ENCODE measurements at places on chromosomes 2 and 18. TPM values are rescaled to one million over a fixed set of nuclear protein-coding genes. Genes with fewer than 3 reads are reported as not detected.

DNA sequence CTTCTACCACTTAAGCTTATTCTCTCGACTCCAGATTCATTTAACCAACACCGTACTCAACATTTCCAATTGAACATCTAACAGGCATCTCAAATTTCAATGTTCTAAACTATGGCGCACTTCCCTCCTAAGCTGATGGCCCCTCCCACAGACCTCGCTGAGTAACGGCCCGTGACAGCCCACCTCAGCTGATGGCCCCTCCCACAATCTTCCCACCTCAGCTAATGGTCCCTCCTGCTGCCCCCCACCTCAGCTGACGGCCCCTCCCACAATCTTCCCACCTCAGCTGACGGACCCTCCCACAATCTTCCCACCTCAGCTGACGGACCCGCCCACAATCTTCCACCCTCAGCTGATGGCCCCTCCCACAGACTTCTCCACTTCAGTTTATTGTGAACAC lies 57.1 kb upstream of the TSPYL6 start:
- no peak for DNase-seq

- DNase-seq = no peak
These were observed 22.9 kb downstream of the WIPF1 start for GRCh38 chr2:174574657-174575056.

- peak; percentile 69 for DNase-seq
These were observed 1.2 kb downstream of the STK17B start for GRCh38 chr2:196170213-196170605.

- DNase-seq = no peak
These were observed 17.0 kb upstream of the MPP4 start for GRCh38 chr2:201715459-201715858.

- DNase-seq = peak; percentile 80
These were observed 44.2 kb upstream of the HS6ST1 start for GRCh38 chr2:128362889-128363228.

PRKAG3 gene
- polyA plus RNA-seq = not detected

UGT1A4 gene
- not detected for polyA plus RNA-seq

CCDC148 gene
- polyA plus RNA-seq = 0.51 TPM

FEV gene
- not detected for polyA plus RNA-seq

- peak; percentile 62 for DNase-seq
These were observed 3.9 kb downstream of the TWIST2 start for GRCh38 chr2:238851761-238852160.

DNA sequence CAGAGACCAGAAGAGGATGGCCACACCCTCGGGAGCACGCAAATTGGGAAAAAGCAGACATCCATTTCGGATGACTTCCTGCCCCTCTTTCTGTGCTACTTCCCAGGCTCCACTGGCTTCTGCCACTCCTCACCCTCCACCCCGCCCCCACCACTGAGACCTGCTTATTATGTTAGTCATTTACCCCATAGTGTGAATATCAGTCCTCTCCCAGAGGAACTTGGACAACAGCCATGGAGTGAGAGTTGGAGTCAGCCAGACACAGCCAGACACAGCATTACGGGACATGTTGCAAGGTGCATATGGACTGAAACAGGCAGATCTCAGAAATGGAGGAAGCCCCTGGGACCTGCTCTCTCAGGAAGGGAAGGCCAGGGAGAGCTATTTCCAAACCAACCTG lies 51.8 kb downstream of the CTIF start:
- DNase-seq = peak; percentile 94

- DNase-seq = no peak
These were observed 9.3 kb upstream of the MTERF4 start for GRCh38 chr2:241111440-241111805.

GNAL gene
- 0.16 TPM for polyA plus RNA-seq

Data from GM23248 (cell line).